ENCODE measurements at places on chromosomes 12 and 14. TPM values are rescaled to one million over a fixed set of nuclear protein-coding genes. Genes with fewer than 3 reads are reported as not detected.
A peak's percentile ranks its signal among the peaks of the same experiment; 100 is the strongest.

GARIN6 gene
- total RNA-seq = not detected

- no peak for DNase-seq
Measured at GRCh38 chr14:104268725-104269436, 130.5 kb downstream of the KIF26A start.

- peak; percentile 66 for DNase-seq
Measured at GRCh38 chr12:66107451-66107915, 23.1 kb downstream of the LLPH start.

- no peak for DNase-seq
Measured at GRCh38 chr12:53533471-53533870, 26.2 kb upstream of the NPFF start.

CABP1 gene
- not detected for total RNA-seq

ARID2 gene
- total RNA-seq = 51.8 TPM

- no peak for DNase-seq
Measured at GRCh38 chr14:51145246-51145645, 50.3 kb upstream of the TRIM9 start.

WDHD1 gene
- total RNA-seq = 4.0 TPM

Data from CD4-positive, alpha-beta memory T cell (primary cell).